ENCODE measurements at places on chromosomes 12 and 14.

GRCh38 chr12:64025174-64025958 is 180.9 kb downstream of the SRGAP1 start:
- DNase-seq = no peak

DNA sequence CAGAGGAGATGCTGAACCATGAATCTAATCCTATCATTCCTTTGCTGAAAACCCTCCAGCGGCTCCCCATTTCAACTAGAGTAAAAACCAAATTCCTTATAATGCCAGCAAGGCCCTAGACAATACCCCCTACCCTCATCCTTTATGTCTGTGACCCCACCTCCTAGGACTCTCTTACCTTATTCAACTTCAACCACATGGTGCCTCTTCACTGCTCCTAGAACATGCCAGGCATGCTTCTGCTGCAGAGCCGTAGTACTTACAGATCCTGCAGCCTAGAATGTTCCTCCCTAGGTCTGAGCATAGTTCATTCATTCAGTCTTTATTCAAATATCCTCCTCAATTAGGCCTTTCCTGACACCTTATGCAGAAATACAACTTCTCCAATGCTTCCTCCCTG is 54.9 kb downstream of the DCAF5 start:
- no peak for DNase-seq

DNA sequence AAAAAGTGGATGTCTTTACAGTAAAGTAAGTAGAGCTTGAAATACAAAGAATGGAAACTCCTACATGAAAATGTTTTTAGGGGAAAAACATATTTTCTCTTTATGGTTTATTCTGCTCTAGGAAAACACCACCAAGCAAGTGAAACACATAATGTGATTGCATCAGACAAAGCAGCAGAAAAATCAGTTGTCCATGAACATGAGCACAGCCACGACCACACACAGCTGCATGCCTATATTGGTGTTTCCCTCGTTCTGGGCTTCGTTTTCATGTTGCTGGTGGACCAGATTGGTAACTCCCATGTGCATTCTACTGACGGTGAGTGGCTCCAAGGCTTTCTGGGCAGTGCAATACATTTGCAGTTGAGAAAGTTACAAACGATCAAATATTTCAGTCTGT is 42.6 kb upstream of the PLEKHD1 start:
- DNase-seq = no peak

DNA sequence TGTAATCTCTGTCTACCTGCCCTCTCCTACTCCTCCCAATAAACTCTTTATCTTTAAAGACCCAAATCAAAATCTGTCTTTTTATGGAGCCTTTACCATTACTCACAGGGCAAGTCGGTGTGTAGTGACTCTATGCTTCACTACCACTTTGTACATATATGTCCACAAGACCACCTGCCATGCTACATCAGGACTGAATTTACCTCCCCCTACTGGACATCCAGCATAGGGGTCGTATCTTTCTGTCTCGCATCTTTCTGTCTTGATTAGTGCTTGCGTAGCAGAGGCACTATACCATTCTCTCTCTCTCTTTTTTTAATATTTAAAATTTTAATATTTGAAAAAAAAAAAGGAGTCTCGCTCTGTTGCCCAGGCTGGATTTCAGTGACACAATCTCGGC is 587.5 kb downstream of the SOX5 start:
- no peak for DNase-seq
